SW480 (cell line): ENCODE measurements at places on chromosomes 7 and 10.

- no peak for DNase-seq
Measured at GRCh38 chr10:119211625-119212441, 4.5 kb downstream of the GRK5 start.

DNA sequence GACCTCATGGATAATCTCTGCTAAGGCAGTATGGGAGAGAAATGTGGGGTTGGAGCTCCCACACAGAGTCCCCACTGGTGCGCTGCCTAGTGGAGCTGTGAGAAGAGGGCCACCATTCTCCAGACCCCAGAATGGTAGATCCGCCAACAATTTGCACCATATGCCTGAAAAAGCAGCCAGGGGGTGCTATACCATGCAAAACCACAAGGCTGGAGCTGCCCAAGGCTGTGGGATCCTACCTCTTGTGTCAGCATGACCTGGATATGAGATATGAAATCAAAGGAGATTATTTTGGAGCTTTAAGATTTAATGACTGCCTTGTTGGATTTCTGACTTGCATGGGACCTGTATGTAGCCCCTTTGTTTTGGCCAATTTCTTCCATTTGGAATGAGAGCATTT is 27.0 kb upstream of the SAMD9L start:
- no peak for DNase-seq

DNA sequence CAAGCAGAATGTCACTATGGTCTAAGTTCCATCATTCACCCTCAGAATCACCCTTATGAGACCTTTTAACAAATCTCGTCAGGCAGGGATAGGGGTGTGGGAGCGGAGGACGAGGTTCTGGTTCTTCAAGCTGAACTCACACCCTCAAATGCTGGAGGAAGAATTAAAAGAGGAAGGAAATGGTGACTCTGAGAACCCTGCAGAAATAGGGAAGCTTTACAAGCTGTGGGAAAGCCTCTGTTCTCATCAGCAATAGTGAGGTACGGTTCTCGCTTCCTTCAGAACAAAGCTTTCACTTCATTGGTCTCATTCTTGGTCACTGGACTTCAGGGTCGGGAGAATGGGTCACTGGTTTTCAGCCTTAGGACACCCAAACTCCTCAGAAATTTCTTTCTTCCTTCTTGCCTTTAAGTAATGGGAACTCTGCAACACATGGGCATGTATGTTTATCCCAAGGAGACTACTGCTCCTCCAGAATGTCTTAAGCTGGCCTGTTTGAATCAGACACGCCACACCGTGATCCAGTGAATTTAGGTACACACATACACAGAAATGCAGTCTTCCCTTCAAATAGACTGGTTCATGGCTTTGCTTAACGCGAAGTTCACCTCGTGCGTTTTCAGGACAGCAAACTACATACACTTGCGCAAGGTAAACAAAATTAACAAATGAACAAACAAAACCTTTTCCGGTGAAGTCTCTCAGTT is 226.0 kb downstream of the SFMBT2 start:
- DNase-seq = no peak

GRCh38 chr7:23445326-23445725 is 25.0 kb downstream of the IGF2BP3 start:
- DNase-seq = no peak

DNA sequence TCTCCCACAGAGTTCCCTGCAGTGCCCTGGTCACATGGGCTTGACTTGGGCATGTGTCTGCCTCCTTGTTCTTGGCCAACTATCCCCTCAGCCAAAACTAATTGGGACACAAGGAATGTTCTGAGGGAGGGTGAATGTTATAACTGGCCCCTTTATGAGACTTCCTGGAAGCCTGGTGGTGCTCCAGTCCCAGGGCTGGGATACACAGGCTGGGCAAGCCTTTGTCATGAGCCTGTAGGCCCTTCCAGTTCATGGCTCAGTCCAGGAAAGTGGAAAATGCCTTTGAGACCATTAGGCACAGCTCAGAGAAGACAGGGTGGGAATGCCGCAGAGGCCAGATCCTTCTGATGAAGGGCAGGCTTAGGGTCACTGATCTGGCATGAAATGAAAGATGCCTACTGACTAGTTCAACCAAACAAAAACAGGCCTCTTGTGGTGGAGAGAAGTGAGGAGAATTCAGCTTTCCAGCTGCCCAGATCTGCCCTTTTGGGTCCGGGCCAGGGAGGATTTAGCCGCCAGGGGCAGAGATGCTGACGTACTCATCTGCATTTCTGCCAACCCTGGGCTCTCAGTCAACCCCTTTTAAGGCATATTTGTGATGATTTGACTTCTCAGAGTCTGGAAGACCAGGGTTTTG is 961.5 kb downstream of the KCNMA1 start:
- DNase-seq = no peak

DNA sequence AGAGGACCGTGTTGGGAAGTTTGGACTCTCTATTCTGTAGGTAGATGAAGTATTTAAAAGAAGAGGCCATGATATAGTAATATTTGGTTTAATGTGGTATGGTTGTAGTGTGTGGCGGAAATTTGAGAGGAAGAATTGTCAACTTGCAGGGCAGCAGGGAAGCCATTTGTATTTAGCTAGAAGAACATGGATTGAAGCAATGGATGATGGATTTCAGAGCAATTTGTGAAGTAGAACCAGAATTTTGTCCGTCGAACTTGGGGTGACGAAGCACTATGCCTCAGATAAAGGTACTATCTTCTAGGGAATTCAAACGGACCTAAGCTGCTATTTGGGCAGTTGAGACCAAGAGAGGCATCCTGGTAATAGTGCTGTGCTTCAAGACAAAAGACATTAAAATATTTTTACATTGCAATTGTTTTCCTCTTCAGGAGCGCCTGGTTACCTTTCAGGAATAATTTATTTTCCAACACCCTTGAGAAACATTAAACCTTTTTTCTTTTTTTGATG is 615 bp upstream of the WBP1L start:
- no peak for DNase-seq

DNA sequence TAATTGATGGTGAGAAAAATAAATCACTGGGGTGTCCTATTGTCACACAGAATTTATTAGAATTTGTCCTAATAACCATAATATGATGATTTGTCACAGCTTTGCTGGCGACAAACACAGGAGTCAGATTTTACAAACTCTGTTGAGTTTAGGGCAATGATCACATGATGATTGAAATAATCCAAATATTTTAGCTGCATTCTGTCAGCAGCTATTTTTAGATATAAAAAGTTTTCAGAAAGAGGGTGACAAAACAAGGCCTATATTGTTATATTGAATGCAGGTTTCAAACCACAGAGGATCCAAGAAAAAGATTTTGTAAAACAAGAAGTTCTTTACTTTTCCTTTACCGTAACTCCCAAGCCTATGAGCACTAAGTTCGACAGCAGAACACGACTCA is 178.8 kb downstream of the ADAM12 start:
- DNase-seq = no peak

DNA sequence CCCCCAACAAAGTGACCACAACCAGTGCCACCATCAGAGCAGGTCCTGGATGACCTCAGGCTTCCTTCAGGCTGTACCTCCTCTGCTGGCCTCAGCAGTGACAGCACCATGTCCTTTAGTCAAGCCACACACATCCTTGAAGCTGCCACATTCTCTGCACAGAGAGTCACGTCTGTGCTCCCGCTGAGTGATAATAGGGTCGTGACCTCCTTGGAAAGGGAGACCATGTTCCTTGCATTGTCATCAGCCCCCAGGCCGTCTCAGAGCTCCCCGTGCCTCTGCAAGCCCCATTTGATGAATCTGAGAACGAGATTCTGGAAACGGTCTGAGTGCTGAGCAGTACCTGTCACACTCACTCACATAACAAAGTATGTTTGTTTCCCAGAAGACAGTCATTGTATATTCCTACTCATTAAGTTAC is 106.5 kb upstream of the PRR15 start:
- DNase-seq = no peak

DNA sequence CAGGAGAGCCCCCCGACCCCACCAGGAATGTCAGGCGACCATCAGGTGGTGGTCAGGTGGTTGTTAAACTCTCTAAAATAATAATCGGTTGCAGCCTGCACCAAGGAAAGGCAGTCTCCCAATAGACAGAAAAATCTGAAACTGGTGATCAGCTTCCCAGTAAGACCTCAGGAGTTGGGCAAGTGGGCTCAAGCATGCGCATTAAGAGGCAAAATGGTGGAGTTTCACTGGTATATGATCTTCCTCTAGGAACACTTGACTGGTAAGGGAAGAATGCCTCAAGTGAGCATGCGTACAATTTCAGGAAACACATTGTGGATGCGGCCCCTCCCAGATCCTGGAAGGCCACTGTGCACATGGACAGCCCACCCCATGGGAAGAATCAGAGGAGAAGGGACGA is 619.9 kb downstream of the TYW1 start:
- DNase-seq = no peak

- DNase-seq = no peak
Measured at GRCh38 chr7:2510909-2511768, 8.4 kb upstream of the LFNG start.

GRCh38 chr7:125878235-125878956 is 948.8 kb upstream of the POT1 start:
- DNase-seq = no peak

- DNase-seq = no peak
Measured at GRCh38 chr10:29140991-29141390, 147.9 kb upstream of the LYZL1 start.

DNA sequence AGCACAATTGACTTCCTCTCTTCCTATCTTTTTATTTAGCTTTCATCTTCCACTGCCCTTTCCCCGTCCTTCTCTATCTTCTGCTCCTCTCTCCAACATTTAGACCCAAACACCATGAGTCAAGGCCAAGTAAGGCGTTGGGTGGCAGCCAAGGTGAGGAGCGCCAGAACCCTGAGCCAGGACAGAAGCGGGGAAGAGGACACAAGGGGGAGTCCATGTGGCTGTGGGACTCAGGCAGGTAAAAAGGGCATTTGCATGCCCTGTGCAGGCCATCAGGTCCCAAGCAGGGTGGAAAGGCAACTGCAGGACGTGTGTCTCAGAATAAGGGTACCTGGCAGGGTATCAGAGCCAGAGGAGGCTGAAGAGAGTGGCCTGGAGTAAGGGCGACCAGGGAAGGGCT is 192.4 kb upstream of the PFKP start:
- DNase-seq = no peak

GRCh38 chr7:134104166-134104565 is 23.0 kb upstream of the LRGUK start:
- DNase-seq = no peak

DNA sequence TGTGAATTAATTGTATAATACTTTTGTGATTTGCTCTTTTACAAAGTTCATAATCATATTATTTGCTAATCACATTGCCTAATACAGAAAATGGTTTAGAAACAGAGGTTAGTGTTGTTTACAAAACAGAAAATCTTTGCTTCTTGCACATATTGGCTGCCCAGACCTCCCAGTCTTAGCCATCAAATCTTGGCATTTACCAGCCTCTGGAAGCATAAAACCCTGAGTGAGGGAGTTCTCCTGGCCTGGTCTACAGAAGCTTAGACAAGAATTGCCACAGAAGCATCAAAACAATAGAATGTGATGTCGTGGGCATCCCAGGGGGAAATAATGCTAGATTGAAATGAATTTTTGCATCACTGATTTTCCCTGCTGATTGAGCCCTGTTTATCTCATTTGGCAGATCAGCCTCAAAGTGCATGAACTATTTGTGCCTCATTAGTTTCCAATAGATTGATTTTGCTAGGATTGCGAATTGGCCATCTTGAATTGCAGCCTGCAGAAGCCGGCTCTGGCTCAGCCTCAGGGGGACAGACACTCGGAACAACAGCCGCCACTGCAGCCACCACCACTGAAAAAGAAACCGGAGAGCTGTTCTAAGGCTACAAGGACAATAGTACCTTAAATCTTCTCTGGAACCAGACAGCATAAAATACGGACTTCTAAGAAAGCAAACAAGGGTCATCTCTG is 11.1 kb upstream of the SORBS1 start:
- no peak for DNase-seq

GRCh38 chr7:7861211-7861633 is 107.4 kb upstream of the GLCCI1 start:
- DNase-seq = no peak

DNA sequence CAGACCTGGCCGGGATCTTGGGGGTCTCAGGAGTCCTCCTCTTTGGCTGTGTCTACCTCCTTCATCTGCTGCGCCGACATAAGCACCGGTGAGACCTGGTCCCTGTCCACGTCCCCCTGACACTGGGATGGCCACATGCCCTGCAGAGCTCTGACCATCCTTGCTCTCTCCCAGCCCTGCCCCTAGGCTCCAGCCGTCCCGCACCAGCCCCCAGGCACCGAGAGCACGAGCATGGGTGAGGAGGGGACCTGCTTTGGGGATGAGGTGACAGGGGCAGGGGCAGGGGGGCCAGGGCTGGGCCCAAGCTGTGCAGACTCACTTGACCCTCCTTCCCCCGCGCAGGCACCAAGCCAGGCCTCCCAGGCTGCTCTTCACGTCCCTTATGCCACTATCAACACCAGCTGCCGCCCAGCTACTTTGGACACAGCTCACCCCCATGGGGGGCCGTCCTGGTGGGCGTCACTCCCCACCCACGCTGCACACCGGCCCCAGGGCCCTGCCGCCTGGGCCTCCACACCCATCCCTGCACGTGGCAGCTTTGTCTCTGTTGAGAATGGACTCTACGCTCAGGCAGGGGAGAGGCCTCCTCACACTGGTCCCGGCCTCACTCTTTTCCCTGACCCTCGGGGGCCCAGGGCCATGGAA is 959 bp downstream of the PVRIG start:
- DNase-seq = no peak

DNA sequence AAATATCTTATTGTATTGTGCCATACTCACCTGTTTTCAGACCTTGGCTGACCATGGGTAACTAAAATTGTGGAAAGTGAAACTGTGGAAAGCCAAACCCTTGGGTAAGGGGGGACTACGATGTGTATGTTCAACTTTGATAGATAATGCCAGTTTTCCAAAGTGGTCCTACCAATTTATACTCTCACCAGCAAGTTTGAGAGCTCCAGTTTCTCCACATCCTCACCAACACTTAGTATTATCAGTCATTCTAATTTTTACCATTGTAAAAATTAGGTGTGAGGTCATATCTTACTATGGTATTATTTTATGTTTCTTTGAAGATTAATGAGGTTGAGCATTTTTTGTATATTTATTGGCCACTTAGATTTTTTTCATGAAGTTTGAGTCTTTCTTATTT is 346.9 kb upstream of the PODXL start:
- no peak for DNase-seq

DNA sequence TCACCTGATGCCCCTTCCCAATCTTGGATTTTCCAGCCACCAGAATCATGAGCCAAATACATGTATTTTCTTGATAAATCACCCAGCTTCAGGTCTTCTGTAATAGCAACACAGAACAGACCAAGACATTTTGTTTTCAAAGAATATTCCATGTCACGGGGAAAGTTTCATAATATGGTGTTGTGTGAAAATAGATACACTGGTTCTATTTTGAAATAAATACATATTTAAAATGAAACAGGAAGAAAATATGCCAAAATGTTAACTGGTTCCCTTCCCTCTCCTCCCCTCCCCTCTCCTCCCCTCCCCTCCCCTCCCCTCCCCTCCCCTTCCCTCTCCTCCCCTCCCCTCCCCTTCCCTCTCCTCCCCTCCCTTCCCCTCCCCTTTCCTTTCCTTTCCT is 30.3 kb upstream of the CAMK1D start:
- no peak for DNase-seq

- DNase-seq = no peak
Measured at GRCh38 chr7:97693586-97693985, 38.3 kb upstream of the TAC1 start.

- no peak for DNase-seq
Measured at GRCh38 chr7:82672078-82672477, 228.5 kb upstream of the CACNA2D1 start.
